ENCODE measurements at places on chromosomes 7 and 10.

GRCh38 chr7:122682815-122683550 lies 15.9 kb downstream of the RNF133 start:
- no peak for DNase-seq

- DNase-seq: no peak
Measured at GRCh38 chr10:71064413-71065118, 147.8 kb upstream of the UNC5B start.

- no peak for DNase-seq
Measured at GRCh38 chr10:68502846-68503245, 24.5 kb downstream of the SLC25A16 start.

GRCh38 chr7:701086-701671 lies 25.3 kb upstream of the DNAAF5 start:
- no peak for DNase-seq

Measured in foreskin keratinocyte (primary cell).